Right kidney (tissue), 9 donors: ENCODE measurements at places on chromosomes 11 and 22.

- DNase-seq = no peak
Measured at GRCh38 chr11:117826832-117827231, 2.3 kb upstream of the FXYD2 start.

GRCh38 chr11:99522467-99523173 lies 501.9 kb downstream of the CNTN5 start:
- no peak for DNase-seq

GRCh38 chr22:18023509-18024275 lies 669 bp downstream of the MICAL3 start:
- peak; percentile 88 for DNase-seq

DNA sequence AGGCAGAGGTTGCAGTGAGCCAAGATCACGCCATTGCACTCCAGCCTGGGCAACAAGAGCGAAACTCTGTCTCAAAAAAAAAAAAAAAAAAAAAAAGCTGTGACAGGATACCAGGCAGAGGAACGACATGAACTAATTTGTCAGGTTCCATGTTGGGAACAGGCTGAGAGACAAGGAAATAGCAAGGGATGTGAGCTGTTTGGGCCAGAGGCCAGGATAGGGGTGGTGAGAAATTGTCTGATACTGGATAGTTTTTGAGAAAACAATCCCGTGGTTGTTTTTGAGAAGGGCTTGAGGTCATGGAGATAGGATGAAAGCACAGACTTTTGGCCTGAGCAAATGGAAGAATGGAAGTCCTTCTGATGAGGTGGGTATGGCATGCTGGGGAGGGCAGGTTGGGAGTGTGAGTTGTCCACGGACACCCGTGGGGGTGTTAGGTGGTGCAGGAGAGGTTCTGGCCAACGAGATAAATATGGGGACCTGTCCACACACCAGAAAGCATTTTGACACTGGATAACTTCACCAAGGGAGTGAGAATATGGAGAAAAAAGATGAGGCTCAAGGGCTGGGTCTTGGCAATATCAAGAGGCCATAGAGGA lies 13.7 kb downstream of the PIWIL3 start:
- DNase-seq = no peak
